ENCODE measurements at places on chromosomes 11 and 22.

GRCh38 chr11:12556788-12557384, 117.3 kb upstream of the TEAD1 start:
- no peak for DNase-seq

- no peak for DNase-seq
Measured at GRCh38 chr22:45870011-45870410, 107.0 kb downstream of the WNT7B start.

GRCh38 chr11:14612694-14613093, 30.9 kb upstream of the PDE3B start:
- no peak for DNase-seq

- no peak for DNase-seq
Measured at GRCh38 chr11:13698132-13698531, 29.7 kb downstream of the FAR1 start.

- DNase-seq: no peak
Measured at GRCh38 chr11:72373163-72373562, 61.2 kb downstream of the CLPB start.

DNA sequence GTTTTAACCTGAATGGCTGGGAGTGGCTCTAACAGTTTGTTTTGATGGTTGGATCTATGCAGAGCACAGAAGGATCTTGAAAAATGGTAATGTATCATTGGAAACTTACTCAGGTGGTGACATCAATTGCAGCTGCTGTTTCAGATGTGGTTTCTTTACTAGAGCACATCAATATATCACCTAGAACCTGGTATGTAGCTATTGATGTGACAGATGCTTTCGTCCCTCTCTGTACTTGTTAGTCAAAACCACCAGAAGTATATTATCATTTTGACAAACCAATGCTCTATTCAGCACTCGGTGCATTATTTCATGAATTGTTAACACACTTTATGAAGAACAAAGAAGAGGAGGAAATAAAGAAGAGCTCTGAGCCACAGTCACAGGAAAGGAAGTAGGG, 26.6 kb upstream of the SCN3B start:
- no peak for DNase-seq

DNA sequence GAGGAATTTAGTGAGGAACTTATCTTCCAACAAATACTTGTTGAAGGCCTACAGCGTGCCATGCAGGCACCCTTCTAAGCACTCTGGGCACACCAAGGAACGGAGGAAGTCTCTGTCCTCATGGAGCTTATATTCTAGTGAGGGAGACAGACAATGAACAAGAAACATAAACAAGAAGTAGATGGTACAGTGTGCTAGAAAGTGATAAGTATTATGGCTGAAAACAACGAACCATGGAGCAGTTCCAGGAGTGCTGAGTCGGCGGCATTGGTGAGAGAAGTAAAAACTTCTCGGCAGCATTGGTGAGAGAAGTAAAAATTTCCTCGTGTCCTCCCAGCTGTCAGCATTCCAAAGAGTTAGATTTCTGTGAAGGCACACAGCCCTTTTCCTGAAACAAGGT, 53.2 kb downstream of the FAM76B start:
- DNase-seq: no peak

DNA sequence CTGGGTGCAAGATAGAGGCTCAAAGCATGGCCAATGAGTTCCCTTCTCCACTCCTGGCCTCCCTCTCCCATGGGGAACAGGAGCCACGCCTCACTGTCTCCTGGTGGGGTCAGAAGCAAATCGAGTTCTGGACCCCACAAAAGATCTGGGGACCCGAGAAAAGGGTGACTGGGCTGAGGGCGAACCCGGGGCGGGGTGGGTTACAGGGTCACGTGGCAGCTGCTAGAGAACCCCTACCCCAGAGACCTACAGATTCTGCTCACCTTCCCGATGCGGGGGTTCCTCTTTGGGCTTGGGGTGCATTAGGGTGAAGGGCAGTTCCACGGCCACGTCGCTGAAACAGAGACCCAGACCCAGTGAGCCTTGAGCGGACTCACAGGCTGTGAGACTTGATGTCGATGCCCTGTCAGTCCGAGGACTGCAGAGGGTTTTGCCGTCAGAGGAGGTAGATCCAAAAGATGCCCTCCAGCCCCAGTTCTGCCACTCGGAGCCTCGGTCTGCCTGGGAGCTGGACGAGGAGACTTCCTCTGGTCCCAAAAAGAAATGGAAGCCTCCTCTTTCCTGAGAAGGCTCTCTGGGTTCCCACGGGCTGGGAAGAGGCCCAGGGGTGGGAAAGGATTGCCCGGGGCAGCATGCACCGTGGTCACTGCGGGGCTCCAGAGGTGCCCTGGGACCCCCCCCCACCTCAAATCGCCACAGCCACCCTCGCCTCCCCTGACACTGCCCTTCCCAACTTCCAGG, 28.2 kb downstream of the TPBGL start:
- no peak for DNase-seq

DNA sequence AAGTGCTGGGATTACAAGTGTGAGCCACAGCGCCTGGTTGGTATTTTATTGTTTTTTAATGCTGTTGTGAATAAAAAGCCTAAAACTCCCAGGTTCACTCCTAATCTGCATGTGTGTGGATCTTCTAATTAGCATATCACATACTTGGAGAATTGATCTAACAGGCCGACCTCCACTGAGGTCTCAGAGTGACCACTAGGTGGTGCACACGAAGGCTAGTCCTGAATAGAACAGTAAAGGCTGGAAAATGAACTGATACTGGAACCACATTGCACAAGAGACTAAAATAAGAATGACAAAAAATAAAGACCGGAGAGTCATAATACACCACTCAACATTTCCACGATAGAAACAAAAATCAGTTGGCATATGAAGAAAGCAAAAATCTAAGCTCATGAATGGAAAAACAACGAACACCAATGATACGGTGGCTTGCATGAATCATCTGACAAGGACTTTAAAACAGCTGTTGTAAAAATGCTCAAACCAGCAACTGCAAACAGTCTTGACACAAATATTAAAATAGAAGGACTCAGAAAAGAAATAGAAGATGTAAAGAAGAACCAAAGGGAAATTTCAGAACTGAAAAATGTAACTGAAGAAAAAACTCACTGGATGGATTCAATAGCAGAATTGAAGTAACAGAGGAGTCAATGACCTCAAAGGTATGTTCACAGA, 19.2 kb downstream of the PIM3 start:
- DNase-seq: no peak

DNA sequence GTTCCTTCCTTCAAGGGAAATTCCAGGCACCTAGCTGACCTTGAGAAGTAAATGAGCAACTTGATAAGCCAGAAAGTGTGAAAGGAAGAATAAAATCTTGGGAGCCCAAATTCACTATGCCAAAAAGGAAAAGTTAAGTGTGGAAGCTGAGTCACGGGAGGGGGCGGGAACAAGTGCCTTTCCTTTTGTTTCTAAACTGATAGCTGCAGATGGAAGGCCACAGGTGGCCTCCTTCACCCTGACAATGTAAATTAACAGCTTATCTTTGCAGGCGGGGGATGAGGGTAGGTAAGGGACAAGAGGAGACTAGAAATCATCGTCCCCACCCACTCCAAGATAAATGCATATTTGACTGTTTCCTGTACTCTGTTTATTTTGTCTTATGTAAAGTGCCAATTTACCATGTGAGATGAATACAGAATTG, 36.4 kb upstream of the TREH start:
- no peak for DNase-seq

DNA sequence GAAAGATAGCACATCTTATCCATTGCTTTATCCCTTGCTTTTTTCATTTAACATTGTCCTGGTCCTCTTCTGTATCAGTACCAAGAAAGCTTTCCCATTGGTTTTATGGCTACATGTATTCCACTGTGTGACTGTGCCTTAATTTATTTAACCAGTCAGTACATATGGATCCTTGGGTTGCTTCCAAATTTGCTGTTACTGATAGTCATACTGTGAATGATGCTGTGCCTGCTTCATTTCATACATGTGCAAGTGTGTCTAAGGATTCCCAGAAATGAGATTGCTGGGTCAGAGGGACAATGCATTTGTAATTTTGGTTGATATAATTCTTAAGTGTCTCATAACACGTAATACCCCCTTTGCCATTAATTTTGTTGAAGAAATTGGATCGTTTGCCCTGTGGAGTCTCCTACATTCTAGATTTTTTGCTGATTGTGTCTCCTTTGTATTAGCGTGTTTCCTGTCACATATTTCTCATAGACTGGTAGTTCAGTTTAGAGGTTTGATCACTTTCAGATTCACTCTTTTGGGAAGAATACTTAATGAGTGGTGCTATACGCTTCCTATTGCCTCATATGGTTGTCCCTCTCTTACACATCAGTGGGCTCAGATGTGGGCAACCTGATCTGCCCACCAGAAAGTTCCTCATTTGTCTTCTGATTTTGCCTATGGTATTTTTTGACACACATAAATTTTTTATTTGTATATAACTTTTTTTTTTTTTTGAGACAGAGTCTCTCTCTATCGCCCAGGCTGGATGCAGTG, 35.3 kb downstream of the MYBPC3 start:
- no peak for DNase-seq

- DNase-seq: no peak
Measured at GRCh38 chr11:116879800-116880625, 42.6 kb upstream of the APOA1 start.

- no peak for DNase-seq
Measured at GRCh38 chr11:134670961-134671370, 258.9 kb upstream of the B3GAT1 start.

DNA sequence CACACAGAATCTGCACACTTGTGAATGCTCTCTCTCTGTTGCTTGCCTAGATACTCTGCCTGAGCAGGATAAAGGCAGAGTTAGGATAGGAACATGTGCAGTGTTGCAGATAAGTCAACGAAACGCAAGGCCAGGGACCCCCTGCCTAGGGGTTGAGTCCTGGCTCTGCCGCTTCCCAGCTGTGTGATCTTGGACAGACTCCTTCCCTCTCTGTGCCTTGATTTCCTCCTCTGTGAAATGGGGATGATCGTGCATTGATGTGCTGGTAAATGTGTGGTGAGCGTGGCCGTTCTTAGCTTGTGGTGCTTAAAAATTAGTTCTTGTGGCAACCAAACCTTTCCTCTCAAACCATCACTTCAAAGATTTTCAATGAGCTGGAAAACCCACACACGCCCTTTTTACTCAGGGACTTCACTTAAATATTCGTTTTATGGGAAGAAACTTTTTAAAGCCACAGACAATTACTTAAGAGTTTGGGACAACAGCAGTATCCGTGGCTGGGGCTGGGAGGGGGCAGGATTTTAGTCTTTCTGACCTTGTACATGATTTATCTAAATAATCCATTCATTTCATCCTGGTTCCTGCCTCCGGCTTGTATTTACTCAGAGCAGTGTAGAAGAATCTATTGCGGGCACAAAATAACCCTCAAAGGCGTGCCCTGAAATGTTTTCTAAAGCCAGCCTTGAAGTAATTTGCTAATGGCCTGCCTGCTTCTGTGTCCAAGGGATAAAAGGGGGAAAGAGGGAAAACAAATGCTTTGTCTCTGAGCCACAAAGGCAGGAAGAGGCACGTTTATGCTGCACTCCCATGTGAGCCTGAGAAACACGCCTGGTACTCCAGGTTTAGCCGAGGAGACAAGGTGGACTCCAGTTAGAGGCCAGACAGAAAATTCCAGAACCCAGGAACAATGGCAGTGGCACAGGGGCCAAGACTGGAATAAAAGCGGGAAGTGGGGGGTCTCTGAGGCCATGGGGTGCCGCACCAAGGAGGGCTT, 85.0 kb upstream of the CRYBB3 start:
- no peak for DNase-seq

DNA sequence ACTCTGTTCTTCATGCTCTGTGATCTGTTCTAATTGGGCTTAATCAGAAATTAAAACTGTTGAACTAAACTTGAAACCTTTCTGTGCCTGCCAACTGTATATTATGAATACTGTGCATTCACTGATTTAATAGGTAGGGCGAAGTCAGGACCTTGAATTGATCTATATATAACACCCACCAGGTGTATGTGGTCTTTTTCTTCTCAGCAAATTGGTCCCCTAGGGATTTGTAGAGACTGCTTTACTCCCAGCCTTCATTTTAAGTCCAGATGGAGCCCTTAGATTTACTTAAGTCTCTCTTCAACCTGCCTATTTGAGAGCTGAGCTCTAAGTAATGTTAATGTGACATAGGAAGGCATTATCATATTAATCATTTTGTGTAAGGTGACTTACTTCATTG, 257.5 kb downstream of the TMEM135 start:
- DNase-seq: no peak

DNA sequence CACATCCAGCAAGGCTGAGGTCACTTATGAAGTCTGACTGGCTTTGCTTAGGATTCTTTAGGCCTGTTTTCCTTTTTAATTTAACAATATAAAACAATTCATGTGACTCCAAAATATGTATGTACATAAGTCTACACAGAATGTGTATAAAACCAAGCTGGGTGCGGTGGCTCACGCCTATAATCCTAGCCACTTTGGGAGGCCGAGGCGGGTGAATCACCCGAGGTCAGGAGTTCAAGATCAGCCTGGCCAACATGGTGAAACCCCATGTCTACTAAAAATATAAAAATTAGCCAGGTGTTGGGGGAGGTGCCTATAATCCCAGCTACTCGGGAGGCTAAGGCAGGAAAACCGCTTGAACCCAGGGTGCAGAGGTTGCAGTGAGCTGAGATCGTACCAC, 83.1 kb downstream of the SHANK2 start:
- DNase-seq: no peak

- peak; percentile 94 for DNase-seq
Measured at GRCh38 chr22:37607010-37607934, 1.4 kb upstream of the GGA1 start.

DNA sequence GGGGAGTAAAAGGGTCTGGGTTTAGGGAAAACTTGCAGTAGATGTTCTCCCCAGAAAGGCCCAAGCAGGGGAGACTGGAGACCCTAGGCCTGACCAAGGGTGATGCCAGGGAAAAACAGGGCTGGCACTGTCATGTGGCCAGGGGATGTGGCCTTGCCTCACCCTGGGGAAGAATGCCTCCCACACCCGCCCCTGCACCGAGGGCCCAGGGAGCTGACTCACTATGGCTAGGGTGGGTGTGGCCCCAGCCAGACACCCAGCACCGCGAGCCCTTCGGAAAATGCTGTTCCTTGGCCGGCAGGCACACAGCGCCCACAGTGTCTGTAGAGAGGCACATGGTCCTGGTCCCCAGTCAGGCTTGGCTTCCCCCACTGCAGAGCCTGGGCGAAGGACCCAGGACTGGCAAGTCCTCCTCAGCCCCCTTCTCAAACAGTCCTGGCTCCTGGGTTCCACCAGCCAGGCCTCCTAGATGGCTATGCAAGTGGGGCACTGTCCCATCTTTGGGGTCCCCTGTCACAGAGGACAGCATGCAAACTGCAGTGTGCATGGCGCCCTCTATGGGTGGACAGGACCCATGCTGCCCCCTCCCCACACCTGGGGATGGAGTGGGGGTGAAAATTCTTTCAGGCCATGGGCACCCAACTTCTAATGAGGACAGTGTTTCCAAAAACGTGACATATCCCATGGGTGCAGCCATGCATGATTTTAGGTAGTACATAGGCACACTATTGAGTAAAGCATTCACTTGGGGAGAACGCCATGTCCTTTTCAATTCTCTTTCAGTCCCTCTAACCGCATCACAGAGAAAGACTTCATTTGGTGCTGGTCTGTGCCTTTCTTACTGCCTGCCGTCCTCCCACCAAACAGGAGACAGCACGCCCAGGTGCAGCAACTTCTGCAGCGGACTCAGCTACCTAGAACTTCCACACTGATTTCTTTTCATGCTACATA, 15.2 kb downstream of the TMPRSS5 start:
- DNase-seq: no peak

- no peak for DNase-seq
Measured at GRCh38 chr11:61390161-61390560, 2.2 kb upstream of the TMEM216 start.

All from activated T-cell treated with anti-CD3 and anti-CD28 coated beads for 1 hour (primary cell).